ENCODE measurements at places on chromosomes 5 and 9.

GRCh38 chr5:168171901-168172759 is 119.3 kb upstream of the WWC1 start:
- H3K36me3 ChIP-seq, result no peaks in the 10 kb centered on the region
- no peaks in the 10 kb centered on the region for H3K27me3 ChIP-seq
- no peak overlapping the region for H3K27ac ChIP-seq
- no peaks in the 10 kb centered on the region for H3K4me1 ChIP-seq
- no peak overlapping the region for H3K4me3 ChIP-seq
- DNase-seq, result no peak

DNA sequence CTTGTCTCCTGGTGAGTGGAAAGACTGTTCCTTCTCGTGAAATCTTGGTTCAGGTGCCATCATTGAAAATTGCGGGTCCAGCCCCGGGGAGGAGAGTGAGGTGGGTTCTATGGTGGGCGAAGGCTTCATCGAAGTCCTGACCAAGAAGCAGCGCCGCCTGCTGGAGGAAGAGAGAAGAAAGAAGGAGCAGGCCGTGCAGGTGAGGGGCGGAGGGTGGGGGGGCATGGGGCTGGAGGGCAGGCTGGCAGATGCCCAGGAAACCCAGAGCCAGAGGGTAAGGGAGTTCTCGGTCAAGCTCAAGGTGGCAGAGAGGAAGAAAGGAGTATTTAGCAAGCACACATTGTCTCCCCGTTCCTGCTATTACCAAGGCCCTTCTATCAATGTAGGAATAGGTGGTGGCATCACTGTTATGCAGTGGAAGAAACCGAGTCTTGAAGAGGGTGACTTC is 24.3 kb upstream of the POMT1 start:
- H3K27ac ChIP-seq, result no peak overlapping the region
- H3K27me3 ChIP-seq, result no peaks in the 10 kb centered on the region
- H3K4me3 ChIP-seq, result no peak overlapping the region
- peak; percentile 63 for DNase-seq
- peaks cover 80% of the 10 kb centered on the region for H3K36me3 ChIP-seq

DNA sequence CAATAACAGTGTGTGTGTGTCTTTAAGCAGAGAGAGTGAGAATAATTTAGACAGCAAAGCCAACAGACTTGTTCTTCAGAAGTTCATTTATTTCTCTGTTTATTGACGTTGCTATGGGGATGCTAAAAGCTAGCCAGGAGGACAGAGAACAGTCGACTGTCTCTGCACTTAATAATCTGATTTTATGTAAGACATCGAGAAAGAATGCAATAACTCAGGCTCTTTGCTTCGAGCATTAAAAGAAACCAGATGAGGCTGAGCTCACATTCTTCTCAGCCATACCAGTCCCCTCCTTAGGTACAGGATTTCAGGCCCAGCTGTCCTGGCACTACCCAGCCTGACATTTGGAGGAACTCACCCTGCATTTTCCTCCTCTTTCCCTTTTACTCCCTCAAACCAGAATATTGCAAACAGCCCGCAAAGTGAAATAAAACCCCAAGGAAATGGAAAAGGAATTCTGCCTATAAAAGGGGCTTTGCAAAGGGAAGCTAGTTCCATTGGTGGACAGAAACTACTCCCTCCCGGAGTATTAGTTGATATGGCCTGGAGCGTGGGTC is 44.5 kb upstream of the DPYSL3 start:
- H3K27me3 ChIP-seq, result no peaks in the 10 kb centered on the region
- no peak for DNase-seq
- H3K4me1 ChIP-seq, result no peaks in the 10 kb centered on the region
- H3K36me3 ChIP-seq, result no peaks in the 10 kb centered on the region
- H3K4me3 ChIP-seq, result no peak overlapping the region

GRCh38 chr5:34717426-34718327 is 61.5 kb downstream of the RAI14 start:
- DNase-seq, result no peak
- H3K27me3 ChIP-seq, result no peaks in the 10 kb centered on the region
- H3K4me1 ChIP-seq, result peaks cover 8% of the 10 kb centered on the region
- no peak overlapping the region for H3K27ac ChIP-seq
- H3K4me3 ChIP-seq, result no peak overlapping the region
- peaks cover 2% of the 10 kb centered on the region for H3K36me3 ChIP-seq

DNA sequence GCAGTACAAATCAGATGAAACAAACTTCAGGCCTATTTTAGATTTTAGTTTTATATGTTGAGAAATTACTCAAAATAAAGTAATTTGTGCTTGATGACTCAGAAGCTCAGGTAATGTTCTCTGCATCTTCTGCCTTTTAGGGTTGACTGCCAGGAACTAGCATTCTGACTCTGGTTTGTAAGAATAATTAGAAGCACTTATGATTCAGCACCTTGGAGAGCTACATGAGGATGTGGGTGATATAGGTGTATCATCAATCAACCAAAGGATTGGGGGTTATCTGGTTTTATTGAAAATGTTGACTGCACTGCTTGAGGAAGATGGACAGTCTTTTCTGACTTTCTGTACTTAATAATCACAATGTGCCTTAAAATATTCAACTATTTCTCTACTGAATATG is 118.7 kb upstream of the SGCD start:
- H3K4me3 ChIP-seq, result no peak overlapping the region
- no peak overlapping the region for H3K27ac ChIP-seq
- DNase-seq, result no peak
- H3K4me1 ChIP-seq, result no peaks in the 10 kb centered on the region
- H3K36me3 ChIP-seq, result no peaks in the 10 kb centered on the region

- H3K4me1 ChIP-seq, result peaks cover 3% of the 10 kb centered on the region
- H3K4me3 ChIP-seq, result no peak overlapping the region
- no peak for DNase-seq
- no peaks in the 10 kb centered on the region for H3K27me3 ChIP-seq
- no peaks in the 10 kb centered on the region for H3K36me3 ChIP-seq
These were observed 241.1 kb upstream of the KLF4 start for GRCh38 chr9:107730666-107731065.

DNA sequence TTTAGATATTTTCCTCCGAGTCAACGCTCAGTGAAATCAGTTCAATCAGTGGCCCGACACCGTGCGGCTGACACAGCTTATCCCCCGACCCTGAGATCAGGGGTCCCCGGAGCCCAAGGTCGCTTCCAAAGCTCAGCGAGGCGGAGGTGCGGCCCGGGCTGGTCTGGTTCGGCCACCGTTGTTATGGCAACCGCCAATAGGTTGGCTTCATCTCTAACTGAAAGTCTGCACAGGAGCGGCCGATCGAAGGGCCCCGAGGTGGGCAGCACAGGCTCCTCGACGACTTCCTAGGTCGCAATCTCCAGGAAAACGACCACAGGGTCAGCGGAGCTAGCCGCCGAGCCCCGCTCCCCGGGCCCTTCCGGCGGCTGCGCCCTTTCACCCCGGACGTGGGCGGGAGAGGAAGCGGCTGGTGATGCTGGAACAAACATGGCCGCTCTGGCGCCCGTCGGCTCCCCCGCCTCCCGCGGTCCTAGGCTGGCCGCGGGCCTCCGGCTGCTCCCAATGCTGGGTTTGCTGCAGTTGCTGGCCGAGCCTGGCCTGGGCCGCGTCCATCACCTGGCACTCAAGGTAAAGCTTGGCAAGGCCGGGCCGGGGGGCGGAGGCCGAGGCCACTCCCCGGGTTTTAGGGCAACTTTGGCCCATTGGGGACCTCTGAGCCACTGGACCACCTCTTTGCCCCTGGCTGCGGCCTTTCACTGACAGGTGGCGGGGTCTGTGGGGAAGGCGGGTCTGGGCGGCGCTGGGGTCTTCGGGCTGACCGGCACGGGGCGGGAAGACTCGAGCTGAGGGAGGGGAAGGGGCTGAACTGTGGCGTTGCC is at the start of gene GPR107:
Gene GPR107, plus strand, starts transcription at position 403 of the 821 bp plus-strand sequence. Its CDS starts 27 bp downstream, at position 430.
- H3K36me3 ChIP-seq, result no peaks in the 10 kb centered on the region
- H3K27ac ChIP-seq, result peak within 1 kb of the TSS; percentile 82
- H3K4me3 ChIP-seq, result peak within 1 kb of the TSS; percentile 99
- peaks cover 16% of the 10 kb centered on the region for H3K4me1 ChIP-seq
- no peaks in the 10 kb centered on the region for H3K27me3 ChIP-seq

GRCh38 chr9:8244505-8245092 is 445.0 kb upstream of the DMAC1 start:
- H3K27ac ChIP-seq, result no peak overlapping the region
- no peaks in the 10 kb centered on the region for H3K27me3 ChIP-seq
- no peaks in the 10 kb centered on the region for H3K4me1 ChIP-seq
- H3K36me3 ChIP-seq, result no peaks in the 10 kb centered on the region
- DNase-seq, result no peak

GRCh38 chr9:107299437-107299836 is 16.4 kb downstream of the RAD23B start:
- peaks cover 5% of the 10 kb centered on the region for H3K36me3 ChIP-seq
- H3K4me1 ChIP-seq, result peaks cover 36% of the 10 kb centered on the region
- H3K27ac ChIP-seq, result no peak overlapping the region
- no peak for DNase-seq

DNA sequence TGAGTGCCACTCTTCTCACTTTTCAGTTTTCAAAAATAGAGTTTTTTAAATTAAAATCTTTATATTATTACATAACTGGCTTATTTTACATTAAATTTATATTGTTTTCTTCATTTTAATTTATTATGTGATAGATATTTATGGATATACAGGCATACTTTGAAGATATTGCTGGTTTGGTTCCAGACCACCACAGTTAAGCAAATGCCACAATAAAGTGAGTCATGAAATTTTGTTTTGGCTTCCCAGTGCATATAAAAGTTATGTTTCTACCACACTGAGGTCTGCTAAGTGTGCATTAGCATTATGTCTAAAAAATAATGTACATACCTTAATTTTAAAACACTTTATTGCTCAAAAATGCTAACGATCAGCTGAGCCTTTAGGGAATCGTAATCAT is 47.4 kb downstream of the NDUFS4 start:
- no peaks in the 10 kb centered on the region for H3K27me3 ChIP-seq
- DNase-seq, result no peak
- H3K4me3 ChIP-seq, result no peak overlapping the region
- H3K27ac ChIP-seq, result no peak overlapping the region

DNA sequence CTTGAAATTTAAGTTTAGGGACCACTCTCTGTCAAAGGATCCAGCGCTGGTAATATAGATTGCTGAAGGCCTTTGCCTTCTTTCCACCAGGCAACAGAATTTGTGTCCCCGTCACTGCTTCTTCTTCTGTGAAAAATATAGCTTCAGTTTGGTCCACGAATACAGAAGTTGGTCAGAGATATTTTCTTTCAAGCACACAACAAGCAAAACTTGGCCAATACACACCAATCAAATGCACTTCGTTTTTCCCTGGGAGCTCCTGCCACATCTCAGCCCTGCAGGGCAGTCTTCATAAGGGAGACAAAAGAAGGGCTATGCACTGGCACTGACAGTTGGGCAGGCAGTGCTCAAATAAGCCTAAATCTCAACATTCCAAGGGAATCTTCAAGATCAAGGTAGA is 22.9 kb downstream of the HAVCR2 start:
- no peak overlapping the region for H3K27ac ChIP-seq
- no peaks in the 10 kb centered on the region for H3K4me1 ChIP-seq
- no peaks in the 10 kb centered on the region for H3K27me3 ChIP-seq
- no peaks in the 10 kb centered on the region for H3K36me3 ChIP-seq
- no peak overlapping the region for H3K4me3 ChIP-seq

GRCh38 chr5:72137826-72138409 is 30.6 kb downstream of the MAP1B start:
- no peaks in the 10 kb centered on the region for H3K27me3 ChIP-seq
- no peak overlapping the region for H3K27ac ChIP-seq
- H3K4me1 ChIP-seq, result no peaks in the 10 kb centered on the region
- H3K4me3 ChIP-seq, result no peak overlapping the region
- H3K36me3 ChIP-seq, result no peaks in the 10 kb centered on the region
- DNase-seq, result no peak

- no peaks in the 10 kb centered on the region for H3K36me3 ChIP-seq
- peak overlapping the region; percentile 100 for H3K27ac ChIP-seq
- H3K4me3 ChIP-seq, result peak overlapping the region; percentile 73
- DNase-seq, result no peak
- H3K4me1 ChIP-seq, result peaks cover 10% of the 10 kb centered on the region
- no peaks in the 10 kb centered on the region for H3K27me3 ChIP-seq
These were observed 1.5 kb upstream of the RFX3 start for GRCh38 chr9:3526997-3527940.

- H3K27ac ChIP-seq, result no peak overlapping the region
- no peak overlapping the region for H3K4me3 ChIP-seq
- H3K27me3 ChIP-seq, result no peaks in the 10 kb centered on the region
- DNase-seq, result no peak
- no peaks in the 10 kb centered on the region for H3K36me3 ChIP-seq
- peaks cover 7% of the 10 kb centered on the region for H3K4me1 ChIP-seq
These were observed 246.0 kb upstream of the ANKRD55 start for GRCh38 chr5:56479126-56479525.

- H3K36me3 ChIP-seq, result no peaks in the 10 kb centered on the region
- no peak for DNase-seq
- no peaks in the 10 kb centered on the region for H3K27me3 ChIP-seq
- peaks cover 3% of the 10 kb centered on the region for H3K4me1 ChIP-seq
These were observed 158.1 kb downstream of the FGF1 start for GRCh38 chr5:142527664-142528295.

DNA sequence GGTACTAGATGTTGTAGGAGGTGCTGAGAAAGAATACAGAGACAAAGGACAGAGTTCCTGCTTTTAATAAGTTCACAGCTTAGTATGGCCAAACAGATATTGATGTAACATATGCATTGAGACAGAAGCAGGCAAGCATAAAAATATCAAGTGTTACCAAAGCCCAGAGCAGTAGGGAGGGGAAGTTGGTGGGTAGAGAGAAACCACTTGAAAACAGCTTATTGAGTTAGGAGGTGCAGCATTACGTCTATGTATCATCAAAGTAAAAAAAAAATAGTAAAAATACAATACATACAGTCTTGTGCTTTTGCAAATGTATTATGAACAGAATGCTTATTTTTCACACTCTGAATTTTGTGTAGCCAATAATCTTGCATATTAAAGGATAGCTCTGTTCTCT is 441.8 kb upstream of the SGCD start:
- H3K36me3 ChIP-seq, result no peaks in the 10 kb centered on the region
- no peaks in the 10 kb centered on the region for H3K27me3 ChIP-seq
- no peaks in the 10 kb centered on the region for H3K4me1 ChIP-seq
- DNase-seq, result no peak

DNA sequence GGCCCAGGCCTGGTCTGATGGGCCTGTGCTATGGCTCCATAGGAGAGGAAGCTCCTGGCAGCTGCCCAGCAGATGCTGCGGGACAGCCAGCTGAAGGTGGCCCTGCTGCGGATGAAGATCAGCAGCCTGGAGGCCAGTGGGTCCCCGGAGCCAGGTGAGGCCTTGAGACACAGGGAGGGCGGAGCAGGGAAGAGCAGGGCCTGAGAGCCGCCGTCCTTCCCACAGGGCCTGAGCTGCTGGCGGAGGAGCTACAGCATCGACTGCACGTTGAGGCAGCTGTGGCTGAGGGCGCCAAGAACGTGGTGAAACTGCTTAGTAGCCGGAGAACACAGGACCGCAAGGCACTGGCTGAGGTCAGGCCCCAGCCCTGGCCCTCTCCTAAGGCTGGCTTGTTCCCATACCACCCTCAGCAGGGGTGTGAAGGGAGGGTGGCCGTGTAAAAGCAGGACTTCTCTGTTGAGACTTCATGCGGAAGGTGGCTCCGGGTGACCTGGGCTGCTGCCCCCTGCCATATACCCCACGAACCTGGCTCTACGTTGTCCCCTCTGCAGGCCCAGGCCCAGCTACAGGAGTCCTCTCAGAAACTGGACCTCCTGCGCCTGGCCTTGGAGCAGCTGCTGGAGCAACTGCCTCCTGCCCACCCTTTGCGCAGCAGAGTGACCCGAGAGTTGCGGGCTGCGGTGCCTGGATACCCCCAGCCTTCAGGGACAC is 4.5 kb downstream of the PKN3 start:
- H3K4me3 ChIP-seq, result no peak overlapping the region
- no peaks in the 10 kb centered on the region for H3K27me3 ChIP-seq
- DNase-seq, result no peak

All from liver (tissue), 10 donors.